ENCODE measurements at places on chromosomes 6 and 20. TPM values are rescaled to one million over a fixed set of nuclear protein-coding genes. Genes with fewer than 3 reads are reported as not detected.

Gene SEL1L2
- polyA plus RNA-seq = 0.07 TPM

GRCh38 chr6:29593199-29593855 lies 8.4 kb downstream of the OR2H2 start:
- DNase-seq = no peak

DNA sequence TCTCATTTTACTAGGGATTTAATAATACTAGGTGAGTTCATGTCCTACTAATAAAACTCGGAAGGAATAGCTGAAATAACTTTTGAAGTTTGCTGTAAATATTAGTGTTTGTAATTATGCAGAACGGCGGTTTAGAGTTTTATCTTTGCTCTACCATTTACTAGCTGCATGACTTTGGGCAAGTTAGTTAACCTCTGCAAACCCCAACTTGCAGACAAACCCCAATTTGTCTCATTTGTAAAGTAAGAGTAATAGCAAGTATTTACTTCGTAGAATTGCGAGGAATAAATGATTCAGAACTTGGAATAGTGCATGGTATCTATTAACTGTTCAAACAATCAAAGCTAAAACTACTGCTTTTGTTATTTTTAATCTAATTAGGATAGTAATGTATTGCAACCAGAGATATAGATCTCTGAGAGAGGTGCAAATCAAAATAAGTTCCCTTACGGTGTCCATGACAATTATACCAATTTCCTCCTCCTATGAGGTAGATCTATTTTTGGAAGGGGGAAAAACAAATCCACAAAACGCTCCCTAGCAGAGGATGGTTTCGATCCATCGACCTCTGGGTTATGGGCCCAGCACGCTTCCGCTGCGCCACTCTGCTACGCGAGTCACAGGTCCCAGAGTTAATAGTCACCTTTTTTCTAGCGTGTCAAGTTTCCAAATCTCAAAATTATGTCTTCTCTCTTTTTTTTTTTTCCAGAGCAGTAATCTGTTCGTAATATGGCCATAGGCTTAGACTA lies 35.1 kb upstream of the BTN3A2 start:
- DNase-seq = no peak

DNA sequence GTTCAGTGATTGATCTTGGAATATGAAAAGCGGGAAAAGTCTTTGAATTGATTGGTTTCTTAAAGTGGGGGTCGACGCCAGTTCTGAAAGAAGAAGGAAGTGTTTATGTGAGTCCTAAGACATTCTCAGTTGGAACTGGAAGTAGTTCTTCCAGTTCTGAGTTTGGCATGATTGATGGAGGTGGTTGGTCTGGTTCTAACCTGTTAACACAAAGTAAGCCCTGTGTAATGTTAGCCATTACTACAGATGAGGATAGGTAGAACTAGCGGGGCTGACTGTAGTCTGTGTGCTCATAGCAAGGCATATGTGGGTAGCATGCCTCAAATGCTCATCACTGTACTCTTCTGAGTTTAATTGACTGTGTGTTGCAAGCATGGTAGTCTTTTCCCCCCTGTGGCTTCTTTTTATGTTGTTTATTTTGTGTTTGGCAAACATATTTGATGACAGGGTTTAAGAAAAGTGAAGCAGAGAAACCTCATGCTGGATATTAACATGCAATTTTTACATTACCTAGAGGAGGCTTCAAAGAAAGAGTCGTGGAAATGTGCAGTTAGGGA lies 24.9 kb downstream of the CITED2 start:
- no peak for DNase-seq

- no peak for DNase-seq
Observed at GRCh38 chr6:90676516-90677300, 89.8 kb upstream of the MAP3K7 start.

GRCh38 chr6:137105375-137105774 lies 60.6 kb upstream of the IL20RA start:
- DNase-seq = no peak

Measured in right renal cortex interstitium (tissue), 3 donors.